ENCODE measurements at places on chromosomes 2 and 18.
A peak's percentile ranks its signal among the peaks of the same experiment; 100 is the strongest.

DNA sequence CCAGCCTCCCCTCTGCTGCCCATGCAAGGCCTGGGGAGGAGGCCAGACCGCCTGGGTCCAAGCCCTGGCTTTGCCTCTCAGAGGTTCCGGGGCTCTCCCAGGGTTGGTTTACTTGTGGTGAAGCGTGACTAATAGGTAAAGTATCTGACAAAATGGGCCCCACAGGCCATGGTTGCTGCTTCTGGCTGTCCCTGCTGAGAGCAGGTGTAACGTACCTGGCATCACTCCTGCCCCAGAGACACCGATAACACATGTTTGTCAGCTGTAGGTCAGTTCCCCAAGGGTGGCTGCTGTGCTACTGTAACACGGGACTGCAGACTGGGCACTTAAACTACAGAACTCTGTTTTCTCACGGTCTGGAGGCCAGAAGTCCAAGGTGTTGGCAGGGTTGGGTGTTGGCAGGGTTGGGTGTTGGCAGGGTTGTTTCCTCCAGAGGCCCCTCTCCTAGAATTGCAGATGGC lies 34.1 kb downstream of the ODC1 start:
- no peak for DNase-seq

GRCh38 chr2:159188449-159188848 lies 98.1 kb downstream of the WDSUB1 start:
- DNase-seq = no peak

DNA sequence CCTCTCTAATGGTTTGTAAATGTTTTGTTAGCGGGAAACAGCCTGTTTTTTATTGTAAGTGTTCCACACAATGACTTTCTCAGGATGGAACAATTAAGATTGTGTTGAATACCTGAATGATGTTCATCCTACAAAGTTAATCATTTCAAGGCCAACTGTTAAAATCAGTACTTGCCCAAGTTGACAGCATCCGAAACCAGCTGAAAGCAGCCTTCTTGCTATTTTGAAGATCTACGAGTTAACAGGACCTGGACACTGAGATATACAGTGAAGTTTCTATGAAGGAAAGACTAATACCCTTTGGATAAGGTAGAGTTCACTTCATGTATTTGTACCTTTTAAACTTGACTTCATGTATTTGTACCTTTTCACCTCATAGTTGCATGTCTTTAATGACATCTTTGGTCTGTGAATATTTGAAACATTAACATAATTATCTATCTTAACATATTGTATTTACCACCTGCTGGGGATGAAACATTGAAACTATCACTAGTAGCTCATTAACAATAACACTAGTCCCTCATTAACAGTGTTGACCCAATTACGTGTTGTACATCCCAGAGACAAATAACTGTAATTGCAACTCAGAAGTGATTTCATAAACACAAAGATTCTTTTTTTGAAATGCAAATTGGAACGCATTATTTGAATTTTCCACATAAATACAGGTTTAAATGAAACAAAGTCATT lies 556.0 kb upstream of the MEX3C start:
- DNase-seq = no peak

DNA sequence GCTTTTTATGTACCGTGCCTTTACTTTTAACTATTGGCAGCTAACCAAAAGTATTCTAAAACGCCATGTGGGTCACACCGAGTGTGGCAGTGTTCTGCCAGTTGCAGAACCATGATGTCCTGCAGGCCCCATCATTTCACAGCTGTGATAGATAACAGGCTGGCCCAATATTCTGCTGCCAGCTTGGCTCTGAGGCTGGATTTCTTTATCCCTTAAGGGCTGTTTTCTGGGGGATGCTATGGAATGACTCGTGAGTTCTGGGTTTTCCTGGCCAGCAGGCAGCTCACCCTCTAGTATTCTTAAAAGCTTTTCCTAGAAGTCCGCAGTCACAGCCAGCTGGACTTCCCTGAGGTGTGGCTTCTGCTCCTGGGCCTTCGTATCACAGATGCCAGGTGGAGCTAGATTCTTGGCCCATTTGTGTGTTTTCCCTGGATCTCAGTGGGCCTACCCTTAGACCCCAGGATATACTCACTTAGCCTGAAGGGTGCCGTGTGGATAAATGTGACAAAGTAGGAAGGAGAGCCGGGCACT lies 41.0 kb downstream of the FHOD3 start:
- no peak for DNase-seq

DNA sequence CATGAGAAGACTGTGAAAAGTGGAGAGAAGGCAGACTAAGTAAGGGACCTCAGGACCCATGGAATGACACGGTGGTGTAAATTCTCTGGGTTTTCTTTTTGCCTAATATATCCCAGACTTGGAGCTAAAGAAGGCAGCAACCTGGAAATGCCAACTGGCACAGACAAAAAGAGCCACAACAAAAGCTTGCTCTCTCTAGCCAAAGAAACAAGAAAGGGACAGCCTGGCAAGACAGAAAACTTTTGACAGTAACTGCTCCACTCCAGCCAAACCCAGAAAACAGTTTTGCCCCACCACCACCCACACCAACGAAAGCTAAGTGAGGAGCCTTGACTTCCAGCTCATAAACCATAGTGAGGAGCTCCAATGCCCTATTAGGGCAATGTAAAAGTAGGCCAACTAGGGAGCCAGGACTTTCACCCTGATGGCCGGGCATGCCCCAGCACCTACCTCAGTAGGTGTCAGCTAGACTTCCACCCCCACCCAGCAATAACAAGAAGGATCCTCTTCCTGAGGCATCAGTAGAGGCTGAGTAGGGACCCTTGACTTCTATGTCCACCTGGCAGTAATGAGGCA lies 35.5 kb downstream of the PELI1 start:
- no peak for DNase-seq

- DNase-seq = no peak
Observed at GRCh38 chr2:237143118-237143517, 57.4 kb downstream of the COPS8 start.

DNA sequence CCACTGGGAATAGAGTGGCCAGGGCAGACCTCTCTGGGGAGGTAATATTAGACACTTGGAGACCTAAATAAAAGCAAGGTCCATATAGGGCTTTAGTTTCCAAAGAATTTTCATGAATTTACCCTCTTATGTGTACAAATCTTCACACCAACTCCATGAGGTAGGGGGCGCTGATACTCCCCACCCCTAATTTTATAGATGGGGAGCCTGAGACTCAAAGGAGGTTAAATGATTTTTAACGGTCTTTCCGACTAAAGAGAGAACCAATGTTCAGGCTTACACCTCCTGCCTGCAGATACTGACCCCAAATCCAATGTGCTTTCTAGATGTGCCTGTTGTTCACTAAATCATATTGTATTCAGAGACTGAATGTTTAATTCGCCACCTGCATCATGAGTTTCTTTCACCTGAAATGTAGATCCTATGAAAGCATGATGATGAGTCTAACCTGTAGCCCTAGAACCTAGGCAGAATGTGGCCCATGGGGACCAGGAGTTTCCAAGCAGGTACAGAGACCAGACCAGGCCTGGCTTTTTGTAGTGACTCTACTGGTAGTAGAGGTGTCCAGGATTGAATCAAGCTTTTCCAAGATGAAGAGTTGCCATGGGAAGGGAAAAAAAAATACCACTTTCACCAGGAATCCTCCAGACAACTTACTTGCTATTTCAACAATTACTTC lies 16.8 kb upstream of the PAX3 start:
- peak; percentile 8 for DNase-seq

- no peak for DNase-seq
Observed at GRCh38 chr2:143084462-143084861, 44.8 kb upstream of the ARHGAP15 start.

DNA sequence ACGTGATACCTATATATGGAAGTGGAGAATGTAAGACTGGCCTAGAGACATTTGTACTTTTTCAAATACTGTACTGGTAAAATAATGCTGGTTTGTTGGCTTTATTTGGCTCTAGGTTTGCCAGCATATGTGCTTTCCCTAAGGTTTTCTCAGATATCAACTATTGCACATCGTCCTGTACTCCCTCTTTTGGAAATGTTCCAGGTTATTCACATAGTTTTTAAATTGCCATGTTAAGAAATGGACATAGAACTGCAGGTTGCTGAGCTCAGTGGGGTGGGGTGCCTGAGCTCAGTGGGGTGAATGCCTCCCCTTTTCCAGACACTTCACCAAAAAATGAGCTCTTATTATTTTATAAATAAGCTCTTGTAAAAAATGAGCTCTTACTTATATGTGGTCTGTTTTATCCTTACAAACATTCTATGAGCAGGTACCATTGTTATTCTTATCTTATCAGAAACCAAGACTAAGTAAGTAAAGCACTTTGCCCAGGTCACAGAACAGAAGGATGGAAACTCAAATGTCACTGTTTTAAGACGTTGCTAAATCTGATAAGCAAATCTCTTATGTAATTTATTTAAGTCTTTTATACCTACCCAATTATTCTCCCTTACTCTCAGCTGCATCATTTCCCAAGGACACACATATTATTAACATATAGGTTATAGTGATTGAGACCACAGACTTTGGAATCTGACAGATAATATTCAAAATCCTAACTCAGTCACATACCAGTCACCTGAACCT lies 99.0 kb downstream of the CPS1 start:
- DNase-seq = no peak

- DNase-seq = no peak
Observed at GRCh38 chr2:36416370-36417165, 61.0 kb downstream of the CRIM1 start.
